Gastrocnemius medialis (tissue), 4 donors: ENCODE measurements at places on chromosomes 3 and 15.

GRCh38 chr3:177836671-177837070, 639.4 kb upstream of the TBL1XR1 start:
- no peak for DNase-seq

DNA sequence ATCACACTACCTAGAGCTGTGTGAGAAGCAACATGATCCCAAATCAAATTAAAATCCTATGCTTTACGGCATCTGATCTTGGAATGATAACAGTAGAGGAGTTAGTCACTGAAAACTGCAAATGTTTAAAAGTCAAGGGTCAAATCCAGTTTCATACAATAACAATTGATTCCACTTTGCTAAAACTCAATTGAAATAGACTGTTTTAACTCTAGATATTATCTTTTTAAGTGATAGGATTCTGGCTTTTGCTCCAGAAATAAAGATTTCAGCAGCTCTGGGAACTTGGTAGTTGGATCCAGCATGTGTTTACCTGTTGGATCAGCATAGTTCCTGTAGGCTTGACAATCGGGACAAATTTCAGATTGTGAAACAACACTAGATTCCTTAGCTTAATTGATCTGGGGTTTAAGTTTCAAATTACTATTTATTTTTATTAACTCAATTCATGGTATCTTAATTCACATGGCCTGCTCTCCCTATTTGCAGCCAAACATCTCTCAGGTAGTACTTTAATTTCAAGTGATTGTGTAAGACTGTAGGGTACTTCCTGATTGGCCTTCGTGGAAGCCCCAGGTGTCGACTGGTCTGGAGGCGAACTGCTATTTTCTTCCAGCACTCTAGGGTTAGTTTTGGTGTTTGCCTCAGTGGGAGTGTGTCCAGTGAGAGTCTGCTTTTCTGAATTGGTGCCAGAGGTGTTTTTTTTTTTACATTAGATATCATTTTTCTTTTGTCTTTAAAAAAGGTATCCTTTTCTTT, 16.6 kb downstream of the NFKBIZ start:
- DNase-seq: no peak

DNA sequence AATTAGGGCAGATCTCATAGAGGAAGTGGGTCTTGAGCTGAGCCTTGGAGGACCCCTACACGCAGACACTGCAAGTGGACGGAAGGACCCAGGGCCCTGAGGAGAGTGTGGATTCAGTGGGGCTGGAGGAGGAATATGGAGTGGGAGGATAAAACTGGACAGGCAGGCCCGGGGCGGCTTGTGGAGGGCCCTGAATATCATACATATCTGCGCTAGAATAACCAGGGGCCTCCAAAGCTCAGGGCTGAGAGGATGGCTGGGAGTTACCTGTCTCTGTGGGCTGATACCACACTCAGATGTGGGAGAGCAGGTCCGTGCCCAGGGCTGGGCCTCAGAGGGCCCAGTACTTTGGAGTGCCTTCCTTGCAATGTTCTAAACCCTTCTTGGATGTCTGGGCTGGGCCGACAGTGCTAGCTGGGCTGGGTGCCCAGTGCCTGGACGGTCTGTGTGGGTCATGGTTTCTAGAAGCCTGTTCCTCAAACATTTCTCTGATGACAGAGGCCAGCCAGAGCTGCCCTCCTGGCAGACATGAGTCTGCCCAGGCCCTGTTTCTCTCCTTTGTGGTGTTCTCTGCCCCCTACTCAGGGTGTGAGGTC, 29.6 kb downstream of the CHRD start:
- DNase-seq: no peak

- DNase-seq: peak; percentile 7
Measured at GRCh38 chr3:52433328-52433995, 11.4 kb downstream of the SEMA3G start.

DNA sequence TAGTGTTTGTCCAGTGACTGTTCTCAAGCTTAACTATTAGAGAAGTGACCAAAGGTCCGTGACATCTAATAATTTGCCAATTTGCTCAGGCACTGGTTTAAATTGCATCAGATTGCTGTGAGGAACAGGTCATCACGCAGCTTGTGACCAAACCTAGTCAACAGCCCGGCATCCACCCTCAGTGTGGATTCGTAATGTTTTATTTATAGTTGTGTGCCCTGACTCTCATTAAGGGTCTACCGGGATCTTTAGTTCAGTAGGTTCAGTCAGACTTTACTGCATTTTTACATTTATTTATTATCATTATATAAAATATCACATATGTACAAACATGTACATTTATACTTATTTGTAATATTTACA, 46.4 kb upstream of the PGPEP1L start:
- peak; percentile 78 for DNase-seq

DNA sequence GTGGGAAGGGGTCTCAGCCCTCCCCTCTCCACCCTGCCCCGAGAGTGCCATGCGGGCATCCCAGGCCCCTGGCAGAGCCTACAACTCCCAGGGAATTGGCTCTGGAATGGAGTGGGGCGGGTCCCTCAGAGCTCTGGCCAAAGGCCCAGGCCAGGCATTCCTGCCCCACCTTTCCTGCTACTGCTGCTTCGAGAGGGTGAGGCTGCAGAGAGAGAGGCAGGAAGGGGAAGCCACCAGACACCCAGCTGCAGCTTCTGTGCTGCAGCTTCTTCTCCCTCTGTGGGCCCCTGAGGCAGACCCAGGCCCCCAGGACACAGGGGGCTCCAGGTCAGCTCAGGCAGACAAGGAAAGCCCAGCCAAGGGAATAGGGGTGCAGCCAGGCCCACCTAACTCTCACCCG, 2.7 kb downstream of the ALS2CL start:
- no peak for DNase-seq

DNA sequence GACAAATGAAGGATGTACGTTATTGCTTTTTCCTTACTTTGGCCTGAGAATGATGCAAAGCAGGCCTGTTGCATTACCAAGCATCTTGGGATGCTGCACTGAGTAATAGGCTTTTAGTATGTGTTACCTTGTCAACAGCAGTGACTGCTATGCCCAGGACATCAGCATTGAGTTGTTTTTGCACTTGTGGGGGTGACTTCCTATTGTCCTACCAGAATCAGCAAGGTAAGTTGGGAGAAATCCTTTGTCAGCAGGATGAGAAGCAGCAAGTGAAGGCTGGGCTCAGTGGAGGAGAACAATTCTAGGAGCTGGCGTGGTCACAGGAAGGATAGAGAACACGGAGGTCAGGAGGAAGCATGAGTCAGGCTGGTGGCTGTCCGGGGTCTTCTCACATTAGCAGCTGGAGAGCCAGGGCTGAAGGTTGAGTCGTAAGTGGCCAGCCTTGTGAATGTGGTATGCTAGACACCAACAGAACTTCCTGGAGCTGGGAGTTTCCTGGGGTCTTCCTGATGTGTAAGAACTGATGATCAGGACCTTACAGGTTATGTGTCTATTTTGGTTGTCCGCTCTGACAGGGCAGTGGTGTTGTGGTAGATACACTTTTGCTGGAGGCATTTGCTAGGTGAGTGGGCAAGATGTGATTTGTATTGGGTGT, 142.7 kb downstream of the FNDC3B start:
- DNase-seq: no peak
